D721Med (cell line): ENCODE measurements at places on chromosomes 7 and 10.

DNA sequence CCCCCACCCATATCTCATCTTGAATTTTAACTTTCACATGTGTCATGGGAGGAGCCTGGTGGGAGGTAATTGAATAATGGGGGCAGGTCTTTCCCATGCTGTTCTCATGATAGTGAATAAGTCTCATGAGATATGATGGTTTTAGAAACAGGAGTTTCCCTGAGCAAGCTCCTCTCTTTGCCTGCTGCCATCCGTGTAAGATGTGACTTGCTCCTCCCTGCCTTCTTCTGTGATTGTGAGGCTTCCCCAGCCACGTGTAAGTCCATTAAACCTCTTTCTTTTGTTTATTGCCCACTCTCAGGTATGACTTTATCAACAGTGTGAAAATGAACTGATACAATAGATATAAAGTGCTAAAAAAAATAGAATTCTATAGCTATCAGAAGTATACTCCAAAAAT, 168.8 kb downstream of the CXCL12 start:
- no peak for DNase-seq

DNA sequence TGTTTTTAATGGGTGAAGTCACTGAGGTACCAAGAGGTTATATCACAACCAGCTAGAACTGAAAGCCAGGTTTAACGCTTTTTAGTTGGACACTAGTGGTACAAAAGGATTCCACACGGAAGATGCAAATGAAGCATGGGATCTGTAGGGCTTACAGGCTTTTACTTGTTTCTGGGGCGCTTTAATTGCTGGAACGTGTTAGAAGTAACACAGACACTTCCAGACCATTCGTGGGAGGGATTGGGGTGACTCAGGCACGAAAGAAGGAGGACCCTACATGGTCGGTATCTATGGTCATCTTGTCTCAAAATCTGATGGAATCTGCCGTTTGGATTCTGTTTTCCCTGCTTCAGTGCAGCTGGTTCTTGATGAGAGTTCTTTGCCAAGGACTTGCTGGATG, 1.0 kb downstream of the YKT6 start:
- DNase-seq = no peak

- no peak for DNase-seq
Observed at GRCh38 chr7:80373429-80374032, 138.3 kb downstream of the GNAT3 start.

DNA sequence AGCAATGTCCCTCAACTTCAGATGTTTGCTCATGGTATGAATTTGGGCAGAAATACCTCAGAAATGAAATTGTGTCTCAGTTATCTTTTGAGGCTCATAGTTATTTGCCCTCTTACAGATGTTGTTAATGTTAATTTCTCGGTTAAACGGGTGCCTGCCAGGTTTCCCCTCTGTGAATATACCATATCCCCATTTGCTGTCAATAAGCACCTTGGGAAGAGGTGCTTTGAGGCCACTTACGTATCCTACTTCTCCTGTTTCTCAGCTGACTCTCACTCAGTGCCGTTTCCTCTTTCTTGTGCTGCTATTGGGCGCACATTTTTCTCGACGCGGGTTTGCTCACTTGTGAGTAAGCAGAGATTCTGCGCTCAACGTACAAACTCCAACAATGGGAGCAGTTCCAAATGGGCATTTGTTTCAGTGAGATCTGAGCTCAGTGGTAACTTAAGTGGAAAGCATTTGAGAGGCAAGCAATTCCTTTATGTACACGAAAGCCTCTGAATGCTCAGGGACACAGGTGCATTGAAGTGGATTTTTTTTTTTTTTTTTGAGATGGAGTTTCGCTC, 34.8 kb upstream of the JAKMIP3 start:
- DNase-seq = no peak

DNA sequence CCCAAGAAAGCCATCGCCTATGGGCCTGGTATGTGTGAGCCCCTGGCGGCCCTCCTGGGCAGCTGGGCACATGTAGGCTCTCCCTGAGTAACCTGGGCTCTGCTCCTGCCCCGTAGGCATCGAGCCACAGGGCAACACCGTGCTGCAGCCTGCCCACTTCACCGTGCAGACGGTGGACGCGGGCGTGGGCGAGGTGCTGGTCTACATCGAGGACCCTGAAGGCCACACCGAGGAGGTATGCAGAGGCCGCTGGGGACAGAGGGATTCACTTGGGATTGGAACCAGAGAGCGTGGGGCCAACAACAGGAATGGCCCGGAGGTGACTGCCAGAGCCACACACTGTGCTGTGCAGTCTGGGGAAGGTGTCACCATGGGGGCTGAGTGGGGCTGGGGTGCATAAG, 7.3 kb downstream of the FLNC start:
- no peak for DNase-seq

DNA sequence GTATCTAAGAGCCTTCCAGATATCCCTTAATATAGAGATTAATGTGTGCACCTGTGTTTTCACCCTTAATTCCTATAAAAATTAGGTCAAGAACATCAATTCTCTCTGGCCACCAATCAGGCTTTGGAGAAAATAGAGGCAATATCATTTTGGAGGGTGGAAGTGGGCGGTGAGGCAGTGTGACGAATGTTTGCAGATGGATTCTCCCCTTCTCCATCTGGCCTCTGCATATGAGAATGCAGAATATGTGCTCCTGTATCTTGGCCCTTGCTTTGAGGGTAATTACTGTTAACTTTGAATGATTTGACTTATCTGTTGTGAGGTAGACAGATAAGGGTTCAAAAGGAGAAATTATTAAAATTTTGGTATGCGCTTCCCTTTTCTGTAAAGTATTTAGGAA, 304.0 kb upstream of the NPSR1 start:
- DNase-seq = no peak

- no peak for DNase-seq
Observed at GRCh38 chr10:30116041-30116491, 56.7 kb upstream of the JCAD start.

DNA sequence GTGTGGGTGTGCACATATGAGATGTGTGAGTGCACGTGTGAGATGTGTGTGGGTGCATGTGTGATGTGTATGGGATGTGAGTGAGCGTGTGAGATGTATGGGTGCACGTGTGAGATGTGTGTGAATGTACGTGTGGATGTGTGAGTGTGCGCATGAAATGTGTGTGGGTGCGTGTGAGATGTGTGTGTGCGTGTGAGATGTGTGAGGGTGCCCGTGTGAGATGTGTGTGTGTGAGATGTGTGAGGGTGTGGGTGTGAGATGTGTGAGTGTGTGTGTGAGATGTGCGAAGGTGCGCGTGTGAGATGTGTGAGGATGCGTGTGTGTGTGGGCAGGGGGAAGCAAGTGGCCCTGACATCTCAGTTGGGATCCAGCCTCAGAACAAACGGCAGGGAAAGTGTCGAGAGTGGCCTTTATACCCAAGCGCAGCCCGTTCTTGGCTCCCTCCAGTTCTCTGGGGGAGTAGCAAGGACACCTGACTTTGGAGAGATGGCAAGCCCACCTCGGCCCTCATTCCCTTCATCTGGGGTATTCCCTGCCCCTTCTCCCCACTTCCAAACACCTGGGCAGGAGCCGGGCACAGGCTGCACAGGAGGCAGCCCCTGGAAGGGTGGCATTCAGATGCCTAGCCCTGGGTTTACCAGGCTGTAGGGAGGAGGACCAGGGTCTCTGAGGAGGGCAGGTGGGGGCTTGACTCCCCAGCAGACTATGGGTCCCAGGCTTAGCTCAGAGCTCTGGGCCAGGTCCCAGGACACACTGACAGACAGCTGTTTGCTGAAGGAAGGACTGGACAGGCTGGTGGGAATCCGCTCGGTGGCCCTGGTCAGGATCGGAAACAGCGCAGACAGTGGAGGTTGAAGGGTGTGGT, 31.6 kb downstream of the PPIF start:
- DNase-seq = no peak

- DNase-seq = no peak
Observed at GRCh38 chr10:120782336-120782735, 68.8 kb upstream of the WDR11 start.

GRCh38 chr7:94355454-94355853, 39.2 kb upstream of the COL1A2 start:
- DNase-seq = no peak

- no peak for DNase-seq
Observed at GRCh38 chr7:57449904-57450303, at the start of gene ZNF716. Gene ZNF716 (plus strand): TSS chr7:57450177. CDS start chr7:57450289, 112 bp downstream.

- peak; percentile 41 for DNase-seq
Observed at GRCh38 chr10:73995035-73995358, 2.9 kb upstream of the VCL start.

GRCh38 chr7:14924398-14924797, 21.8 kb upstream of the DGKB start:
- DNase-seq = no peak

DNA sequence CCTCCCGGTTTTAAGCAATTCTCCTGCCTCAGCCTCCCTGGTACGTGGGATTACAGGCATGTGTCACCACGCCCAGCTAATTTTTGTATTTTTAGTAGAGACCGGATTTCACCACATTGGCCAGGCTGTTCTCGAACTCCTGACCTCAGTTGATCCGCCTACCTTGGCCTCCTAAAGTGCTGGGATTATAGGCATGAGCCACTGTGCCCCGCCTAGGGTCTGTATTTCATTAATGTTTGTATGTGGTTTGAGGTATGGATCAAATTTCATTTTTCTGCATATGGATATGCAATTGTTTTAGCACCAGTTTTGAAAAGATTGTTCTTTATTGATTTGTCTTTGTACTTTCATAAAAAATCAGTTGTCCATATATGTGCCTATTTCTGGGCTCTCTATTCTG, 26.0 kb downstream of the CYP26A1 start:
- DNase-seq = no peak

DNA sequence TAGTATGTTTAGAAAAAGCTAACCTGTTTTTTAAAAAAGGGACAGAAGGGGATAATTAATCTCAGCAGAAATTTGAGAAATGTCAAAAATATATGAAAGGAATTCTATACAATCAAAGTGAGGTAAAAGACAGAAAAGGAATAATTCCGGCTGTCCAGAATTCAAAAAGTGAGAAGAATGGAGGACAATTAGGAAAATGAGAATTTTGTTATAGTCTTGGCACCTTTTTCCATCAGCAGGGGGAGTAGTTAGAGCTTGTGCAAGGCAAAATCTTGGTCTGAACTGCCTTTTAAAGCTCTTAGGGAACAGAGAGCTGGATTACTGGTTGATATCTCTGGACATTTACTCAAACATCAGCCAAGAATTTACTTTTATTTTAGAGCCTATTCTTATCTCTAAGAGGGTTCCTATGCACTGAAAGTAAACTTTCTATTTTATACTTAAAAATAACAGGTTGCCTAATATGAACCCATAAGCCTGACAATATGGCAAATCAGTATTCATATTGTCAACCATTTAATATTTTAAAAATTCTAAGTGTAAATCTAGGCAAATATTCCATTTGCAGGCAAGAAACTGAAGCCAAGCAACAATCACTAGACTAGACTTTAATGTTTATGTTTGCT, 185.6 kb downstream of the ANK3 start:
- no peak for DNase-seq

GRCh38 chr7:152673897-152674296, 2.0 kb downstream of the XRCC2 start:
- no peak for DNase-seq

DNA sequence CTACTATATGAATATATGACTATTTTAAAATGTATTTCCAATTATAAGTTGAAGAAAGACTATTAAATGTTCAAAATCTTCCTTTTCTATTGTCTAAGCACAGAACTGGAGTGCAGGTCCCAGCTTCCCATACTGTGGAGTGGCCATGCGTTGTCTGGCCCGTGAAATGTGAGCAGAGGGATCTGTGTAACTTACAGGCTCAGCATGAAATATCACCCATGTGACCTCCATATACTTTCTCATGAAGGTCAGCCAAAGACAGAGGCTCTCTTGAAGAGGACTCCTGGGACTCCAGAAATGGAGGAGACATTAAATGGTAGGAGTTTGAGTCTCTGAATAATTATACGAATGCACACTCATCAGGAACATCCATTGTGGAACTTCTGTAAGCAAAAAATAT, 92.4 kb upstream of the CAV2 start:
- no peak for DNase-seq

GRCh38 chr7:70241536-70242175, 643.4 kb downstream of the AUTS2 start:
- no peak for DNase-seq

- no peak for DNase-seq
Observed at GRCh38 chr7:15801551-15801950, 115.1 kb upstream of the MEOX2 start.

DNA sequence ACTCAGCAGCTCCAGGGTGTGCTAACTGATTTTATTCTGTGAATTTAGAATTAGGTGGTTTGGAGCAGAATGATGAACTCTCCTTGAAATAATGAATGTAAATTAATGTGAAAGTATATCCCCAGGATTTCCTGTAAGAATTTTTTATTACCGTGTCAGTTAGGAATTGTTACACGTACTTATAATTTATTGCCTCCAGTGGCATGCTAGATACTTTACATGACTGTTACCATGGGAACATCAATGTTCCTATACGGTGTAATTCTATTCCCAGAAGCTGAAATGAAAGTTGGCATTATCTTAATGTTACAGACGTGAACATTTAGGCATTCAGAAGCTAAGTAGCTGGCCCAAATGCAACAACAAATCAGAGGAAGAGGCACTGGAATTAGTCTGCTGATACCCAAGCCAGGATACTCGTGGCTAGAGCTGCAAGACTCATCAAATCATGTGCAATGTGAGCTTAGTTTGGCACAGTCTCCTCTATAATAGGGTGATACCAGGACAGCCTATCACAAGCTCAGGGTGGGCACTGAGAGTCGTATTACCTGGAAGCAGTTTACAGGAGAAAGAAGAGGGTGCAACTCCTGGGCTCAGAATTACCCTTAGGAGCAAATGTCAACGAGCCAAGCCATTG, 30.0 kb upstream of the PRKAR2B start:
- DNase-seq = no peak

GRCh38 chr10:127899766-127900387, 7.0 kb upstream of the PTPRE start:
- DNase-seq = no peak

DNA sequence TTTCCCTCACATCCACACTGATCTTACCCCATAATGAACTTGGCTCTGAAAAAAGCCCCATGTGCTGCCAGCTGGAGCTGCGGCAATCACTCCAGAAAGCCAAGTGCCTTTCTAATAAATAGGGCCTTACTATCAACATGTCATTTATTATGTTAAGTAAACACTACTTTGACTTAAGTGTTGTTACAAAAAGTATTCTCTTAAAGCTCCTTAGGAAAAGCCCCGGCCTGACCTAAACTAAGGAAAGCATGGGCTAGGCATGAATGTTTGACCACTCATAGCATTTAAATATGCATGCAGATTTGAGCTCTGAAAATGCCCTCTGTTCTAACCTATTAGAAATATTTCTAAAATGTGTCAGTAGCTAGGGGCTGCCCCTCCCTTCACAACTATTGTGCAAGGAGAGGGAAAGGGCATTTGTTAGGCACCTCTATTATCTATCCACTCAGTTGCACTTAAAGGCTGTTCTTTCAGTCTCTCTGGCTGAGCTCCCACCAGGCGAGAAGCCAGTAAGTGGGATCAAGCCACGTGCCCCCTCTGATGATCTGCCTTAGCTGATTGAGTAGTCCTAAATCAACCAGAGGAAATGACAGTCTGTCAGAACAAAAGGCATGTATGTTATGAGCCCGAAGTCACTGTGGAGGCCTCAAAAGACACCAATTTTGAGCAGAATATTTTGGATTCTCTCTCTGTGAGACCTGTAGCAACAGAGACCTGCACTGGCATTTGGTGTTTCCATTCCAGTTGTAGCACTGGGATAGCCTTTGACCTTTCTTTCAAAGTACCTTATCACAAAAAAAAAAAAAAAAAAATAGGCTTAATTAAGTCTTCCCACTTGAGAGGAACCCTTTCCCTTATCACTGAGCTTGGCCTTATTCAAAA, 77.1 kb downstream of the ITGB8 start:
- no peak for DNase-seq
